ENCODE measurements at places on chromosomes 6 and 20.

GRCh38 chr6:89221971-89222711, 5.0 kb upstream of the GABRR1 start:
- no peak for DNase-seq

- no peak for DNase-seq
Measured at GRCh38 chr6:156455847-156456246, 321.3 kb upstream of the ARID1B start.

- DNase-seq, result no peak
Measured at GRCh38 chr20:45318386-45318939, 10.4 kb upstream of the MATN4 start.

DNA sequence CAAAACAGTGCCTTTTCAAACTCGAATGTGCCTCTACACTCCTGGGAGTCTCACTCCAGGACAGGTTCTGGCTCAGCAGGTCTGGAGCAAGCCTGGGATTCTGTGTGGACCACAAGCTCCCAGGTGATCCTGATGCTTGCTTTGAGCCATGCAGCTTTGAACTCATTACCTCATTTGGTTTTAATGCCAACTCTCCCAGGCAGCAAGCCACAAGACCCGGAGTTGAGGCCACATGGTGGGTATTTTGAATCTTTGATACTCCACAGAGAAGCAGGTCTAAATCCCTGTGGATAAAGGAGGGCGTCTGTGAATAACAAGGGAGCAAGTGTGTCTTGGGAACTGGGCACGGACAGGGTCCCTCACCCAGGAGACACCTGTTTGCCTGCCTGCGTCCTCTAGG, 205.4 kb upstream of the CST7 start:
- DNase-seq, result no peak

DNA sequence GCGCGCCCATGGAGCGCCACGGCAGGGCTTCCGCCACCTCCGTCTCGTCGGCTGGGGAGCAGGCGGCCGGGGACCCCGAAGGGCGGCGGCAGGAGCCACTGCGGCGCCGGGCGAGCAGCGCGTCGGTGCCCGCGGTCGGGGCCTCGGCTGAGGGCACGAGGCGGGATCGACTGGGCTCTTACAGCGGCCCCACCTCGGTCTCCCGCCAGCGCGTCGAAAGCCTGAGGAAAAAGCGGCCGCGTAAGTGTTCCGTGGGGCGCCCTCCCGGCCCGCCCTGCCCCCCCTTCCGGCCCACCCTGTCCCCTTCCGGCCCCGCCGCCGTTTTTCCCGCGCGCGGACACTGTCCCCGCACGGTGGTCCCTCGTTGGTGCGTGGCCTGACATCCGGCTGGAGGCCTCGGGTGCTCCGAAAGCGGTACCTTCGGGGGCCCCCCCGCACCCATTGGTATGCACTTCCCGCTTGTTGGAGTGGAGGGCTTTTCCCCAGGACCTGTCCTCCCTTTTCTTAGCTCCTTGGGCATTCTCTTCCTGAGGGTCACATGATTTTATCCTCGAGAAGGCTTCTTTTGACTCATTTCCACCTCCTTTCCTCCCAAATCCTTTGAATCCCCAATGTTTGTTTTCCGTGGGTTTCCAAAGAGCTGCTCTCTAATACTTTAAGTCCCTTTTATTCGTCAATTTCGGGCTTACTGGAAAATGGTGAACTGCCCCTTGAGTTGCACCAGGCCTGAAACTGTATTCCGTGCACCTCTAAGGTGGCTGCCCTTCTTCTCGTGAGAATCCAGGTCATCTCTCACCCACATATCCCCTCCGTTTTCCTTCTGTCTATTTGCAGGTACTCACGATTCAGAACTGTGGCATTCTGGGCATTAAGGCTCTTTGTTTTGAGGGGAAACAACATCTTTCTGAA, 556 bp downstream of the PANK2 start:
- peak; percentile 12 for DNase-seq

- no peak for DNase-seq
Measured at GRCh38 chr20:35636095-35636494, 20.5 kb downstream of the SPAG4 start.

- DNase-seq, result no peak
Measured at GRCh38 chr6:108407904-108408827, 113.3 kb downstream of the AFG1L start.

GRCh38 chr6:13375360-13375878, 47.1 kb upstream of the TBC1D7 start:
- DNase-seq, result no peak

GRCh38 chr6:11043378-11043960, 636 bp downstream of the ELOVL2 start:
- no peak for DNase-seq

GRCh38 chr6:47134476-47135189, 92.5 kb upstream of the ADGRF1 start:
- peak; percentile 48 for DNase-seq

- peak; percentile 18 for DNase-seq
Measured at GRCh38 chr20:62409931-62410745, 3.1 kb upstream of the CABLES2 start.

DNA sequence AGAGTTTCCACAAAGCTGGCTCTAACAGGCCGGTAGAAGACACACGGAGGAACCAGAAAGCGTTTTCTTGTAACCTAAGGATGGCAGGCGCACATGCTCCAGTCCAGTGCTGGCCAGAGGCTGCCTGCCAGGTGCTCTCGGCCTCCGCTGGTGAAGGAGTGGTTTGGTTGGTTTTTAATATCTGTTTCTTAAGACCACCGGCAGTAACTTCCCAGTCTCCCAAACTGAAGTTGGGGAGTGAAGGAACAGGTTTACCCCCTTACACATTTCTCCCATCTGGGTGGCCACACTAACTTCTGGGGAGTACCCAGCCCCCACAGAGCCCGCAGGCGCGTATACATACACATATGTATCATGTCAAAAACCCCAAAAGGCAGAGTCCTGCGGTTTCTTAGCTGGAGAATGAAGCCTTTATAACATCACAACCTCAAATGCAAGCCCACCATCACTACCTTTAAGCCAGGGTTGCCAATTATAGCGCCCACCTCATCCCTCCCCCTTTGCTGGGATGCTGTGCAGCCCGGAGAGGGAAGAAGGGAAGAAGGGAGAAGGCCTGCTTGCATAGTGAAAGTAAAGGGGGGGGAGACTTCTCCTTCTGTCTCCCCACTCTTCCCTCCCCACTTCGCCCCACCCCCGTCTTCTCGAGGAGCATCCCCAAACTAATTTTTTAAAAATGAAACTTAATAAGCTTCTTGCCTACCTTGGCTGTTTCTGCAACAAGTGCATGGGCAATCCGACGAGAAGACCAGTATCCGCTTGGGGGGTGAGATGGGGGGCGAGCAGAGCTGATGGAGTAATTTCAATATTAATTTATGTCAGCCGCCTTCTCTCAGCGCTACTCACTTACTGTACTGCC, 1.0 kb downstream of the TRERF1 start:
- peak; percentile 22 for DNase-seq

DNA sequence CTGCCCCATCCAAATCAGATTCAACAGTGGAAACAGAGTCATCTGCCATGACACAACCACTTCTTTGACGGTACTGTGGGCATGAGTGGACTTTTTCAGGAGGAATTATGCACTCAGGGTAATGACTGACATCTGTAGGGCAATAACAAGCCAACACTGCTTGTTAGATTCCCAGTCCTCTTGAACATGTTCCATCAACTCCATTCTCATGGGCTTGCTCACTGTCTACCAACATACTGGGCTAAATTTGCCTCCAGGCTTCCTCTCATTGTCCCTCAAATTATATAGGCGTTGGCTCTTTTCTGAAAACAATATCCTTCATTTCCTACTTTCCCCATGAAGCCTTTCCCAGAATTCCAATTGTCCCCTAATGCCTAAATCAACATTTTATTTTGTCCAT, 43.1 kb downstream of the ANKEF1 start:
- DNase-seq, result no peak

- DNase-seq, result no peak
Measured at GRCh38 chr6:147136057-147136456, 68.2 kb upstream of the STXBP5 start.

- peak; percentile 52 for DNase-seq
Measured at GRCh38 chr20:58389324-58389967, 417 bp downstream of the VAPB start.

DNA sequence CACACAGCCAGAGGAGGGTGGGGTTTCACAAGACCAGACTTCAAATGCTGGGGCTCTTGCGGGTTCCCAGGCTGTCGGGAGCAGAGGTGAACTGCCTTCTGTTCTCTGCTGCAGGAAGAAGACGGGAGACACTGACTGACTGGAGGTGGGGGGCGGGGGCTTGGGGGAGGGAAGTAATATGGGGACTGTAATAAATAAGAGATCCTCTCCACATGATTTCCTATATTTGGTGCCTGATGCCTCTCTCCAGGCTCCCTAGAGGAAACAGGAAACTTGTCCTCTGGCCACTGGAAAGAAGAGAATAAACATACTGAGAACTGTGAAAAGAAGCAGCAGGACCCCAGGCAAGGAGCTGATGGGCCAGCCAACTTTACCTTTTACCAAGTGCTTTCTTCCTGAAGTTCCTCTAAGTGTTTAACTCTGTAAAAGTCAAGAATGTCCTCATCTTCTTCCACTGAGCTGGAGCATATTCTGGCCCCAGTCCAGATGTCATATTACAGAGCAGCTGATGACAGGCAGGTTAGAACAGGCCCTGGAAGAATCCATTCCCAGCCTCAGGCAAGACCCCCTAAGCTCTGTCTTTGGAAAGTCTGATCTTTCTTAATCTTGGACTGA, 33.2 kb upstream of the ADGRF5 start:
- no peak for DNase-seq

DNA sequence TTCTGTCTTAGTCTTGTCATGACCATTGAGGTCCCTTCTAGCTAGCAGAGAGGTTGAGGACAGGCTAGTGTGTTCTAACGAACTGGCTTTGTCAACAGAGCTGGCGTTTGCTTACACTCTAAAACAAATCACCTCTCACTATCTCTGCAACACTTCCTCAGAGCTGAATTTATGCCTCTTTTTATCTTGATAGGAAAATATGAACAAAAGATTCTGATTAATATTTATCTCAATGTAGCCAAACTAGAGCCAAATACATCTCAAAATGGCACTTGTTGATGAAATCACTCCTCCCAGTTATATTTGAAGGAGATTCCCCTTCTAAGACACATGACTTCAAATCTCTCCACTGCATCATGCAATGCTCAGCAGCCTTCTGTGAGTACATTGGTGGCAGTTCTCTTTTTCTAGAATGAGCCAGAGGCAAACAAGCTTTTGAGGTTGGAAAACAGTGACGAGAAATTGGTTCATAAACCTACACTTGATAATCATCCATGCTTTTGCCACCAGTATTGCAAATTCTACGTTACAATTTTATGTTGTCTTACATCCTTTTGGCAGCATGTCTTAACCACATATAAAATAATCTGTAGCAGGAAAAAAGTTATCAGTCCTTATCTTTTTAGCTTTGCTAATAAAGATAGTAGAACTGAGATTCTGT, 615.7 kb upstream of the CITED2 start:
- DNase-seq, result peak; percentile 66

GRCh38 chr20:48668451-48668946, 159.3 kb downstream of the PREX1 start:
- no peak for DNase-seq

DNA sequence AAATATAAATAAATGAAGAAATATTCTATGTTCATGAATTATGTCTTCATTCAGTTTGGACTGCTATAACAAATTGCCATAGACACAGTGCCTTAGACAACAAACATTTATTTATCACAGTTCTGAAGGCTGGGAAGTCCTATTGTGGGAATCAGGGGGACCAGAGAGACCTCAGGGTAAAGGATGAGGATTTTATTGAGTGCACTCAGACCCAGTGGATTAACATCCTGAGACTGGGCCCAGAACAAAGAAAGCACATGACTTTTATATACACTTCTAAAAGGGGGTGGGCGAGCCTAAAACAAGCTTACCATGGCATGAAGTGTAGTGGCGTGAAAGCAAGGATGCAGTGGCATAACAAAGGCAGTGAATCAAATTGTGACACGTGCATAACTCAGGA, 26.9 kb upstream of the CBLN4 start:
- DNase-seq, result no peak

DNA sequence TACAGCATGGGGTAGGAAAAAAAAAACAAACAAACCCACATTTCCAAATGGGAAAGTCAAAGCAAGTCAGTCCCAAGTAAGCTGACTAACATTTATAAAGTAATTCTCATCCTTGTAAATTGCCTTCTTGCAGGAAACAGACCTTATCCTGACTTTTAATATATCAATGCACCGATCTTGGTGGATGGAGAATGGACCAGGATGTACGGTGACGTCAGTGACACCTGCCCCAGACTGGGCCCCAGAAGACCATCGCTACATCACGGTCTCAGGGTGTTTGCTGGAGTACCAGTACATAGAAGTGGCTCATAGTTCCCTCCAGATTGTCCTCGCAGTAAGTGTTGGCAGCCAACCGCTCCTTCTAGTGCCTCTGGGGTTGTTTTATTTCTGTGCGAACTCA, 304.2 kb upstream of the RNF217 start:
- DNase-seq, result no peak

- DNase-seq, result peak; percentile 6
Measured at GRCh38 chr6:80163754-80164187, 57.3 kb downstream of the BCKDHB start.

GRCh38 chr6:52423971-52424381, 3.8 kb downstream of the EFHC1 start:
- DNase-seq, result no peak

GRCh38 chr6:161379834-161380582, 106.1 kb upstream of the AGPAT4 start:
- DNase-seq, result no peak

DNA sequence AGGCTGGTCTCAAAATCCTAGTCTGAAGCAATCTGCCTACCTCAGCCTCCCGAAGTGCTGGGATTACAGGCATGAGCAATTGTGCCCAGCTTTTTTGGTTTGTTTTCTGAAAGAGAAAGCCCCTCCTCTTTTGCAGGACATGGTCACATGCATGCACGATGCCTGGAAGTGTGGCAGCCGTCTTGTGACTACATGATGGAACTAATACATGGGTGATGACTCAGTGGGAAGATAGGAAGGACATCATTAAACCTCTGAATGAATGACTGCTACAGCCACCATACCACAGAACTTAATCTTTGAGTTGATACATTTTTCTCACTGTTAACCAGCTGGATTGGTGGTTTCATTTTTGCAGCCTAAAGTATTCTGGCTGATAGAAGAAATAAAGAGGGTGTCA, 13.4 kb upstream of the CTNNBL1 start:
- peak; percentile 67 for DNase-seq

- no peak for DNase-seq
Measured at GRCh38 chr20:12573442-12573841, 435.3 kb upstream of the SPTLC3 start.

DNA sequence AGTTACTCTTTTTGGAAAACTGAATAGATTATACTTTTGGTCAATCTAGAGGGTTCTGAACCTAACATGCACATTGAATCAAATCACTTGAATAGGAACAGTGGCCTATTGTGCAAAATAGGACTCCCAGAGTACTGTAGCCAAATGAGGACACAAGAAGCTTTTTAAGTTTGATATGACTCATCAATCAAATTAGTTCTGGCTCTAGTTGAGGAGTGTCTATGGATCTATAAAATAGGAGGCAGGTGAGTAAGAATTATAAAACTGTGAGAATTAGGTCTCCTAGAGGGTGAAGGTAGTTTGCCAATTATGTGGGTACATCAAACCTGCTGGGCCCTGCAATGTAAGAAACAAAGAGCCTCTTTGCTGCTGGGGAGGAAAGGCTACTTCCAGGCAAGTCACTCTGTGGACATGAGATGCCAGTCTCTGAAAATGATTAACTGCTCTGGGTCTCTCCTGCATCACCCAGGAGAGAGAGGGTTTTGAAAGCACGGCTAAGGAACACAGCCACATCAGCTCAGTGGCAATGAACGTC, 112.3 kb downstream of the RCAN2 start:
- no peak for DNase-seq

GRCh38 chr6:69988458-69989126, 122.2 kb downstream of the COL19A1 start:
- no peak for DNase-seq

Data from inflammatory macrophage treated with lipopolysaccharide for 1 hour (primary cell).